CD4-positive, alpha-beta T cell treated with Interleukin-15 for 4 hours (primary cell): ENCODE measurements at places on chromosomes 16 and 17.

- DNase-seq: no peak
Observed at GRCh38 chr16:57823836-57824235, 21.5 kb upstream of the KIFC3 start.

- DNase-seq: no peak
Observed at GRCh38 chr17:3804503-3804931, 3.5 kb upstream of the ITGAE start.

GRCh38 chr17:66403846-66404556, 101.6 kb downstream of the PRKCA start:
- DNase-seq: no peak

GRCh38 chr16:87012954-87013938, 303.9 kb downstream of the C16orf95 start:
- DNase-seq: no peak

DNA sequence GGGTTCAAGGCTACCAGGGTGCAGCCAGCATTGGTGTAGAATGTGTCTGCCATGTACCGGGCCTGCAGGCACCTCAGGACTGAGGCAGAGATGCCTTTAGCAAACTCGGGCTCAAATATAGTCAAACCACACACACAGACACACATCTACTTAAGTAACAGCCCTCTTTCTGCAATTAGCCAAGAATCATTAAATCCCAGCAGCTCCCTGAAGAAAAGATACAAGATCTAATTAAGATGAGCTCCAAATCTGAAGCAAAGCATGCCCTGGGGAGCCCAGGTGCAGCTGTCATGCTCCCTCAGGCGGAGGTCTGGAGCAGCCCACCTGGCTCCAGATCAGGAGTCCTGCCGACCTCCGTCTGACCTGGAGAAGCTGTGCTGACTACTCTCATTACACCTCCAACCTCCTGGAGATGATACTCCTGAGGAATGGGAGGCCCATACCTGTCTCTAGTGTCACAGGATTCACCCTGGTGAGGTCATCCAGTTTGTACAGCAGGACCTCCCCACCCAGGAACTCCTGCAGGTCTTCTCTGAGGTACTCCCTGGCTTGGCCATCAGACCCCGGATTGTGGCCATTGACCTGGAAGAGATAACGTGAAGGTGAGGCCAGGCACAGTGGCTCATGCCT, 6.9 kb downstream of the MYO19 start:
- DNase-seq: no peak

- DNase-seq: no peak
Observed at GRCh38 chr17:68020409-68020756, 15.2 kb upstream of the KPNA2 start.

DNA sequence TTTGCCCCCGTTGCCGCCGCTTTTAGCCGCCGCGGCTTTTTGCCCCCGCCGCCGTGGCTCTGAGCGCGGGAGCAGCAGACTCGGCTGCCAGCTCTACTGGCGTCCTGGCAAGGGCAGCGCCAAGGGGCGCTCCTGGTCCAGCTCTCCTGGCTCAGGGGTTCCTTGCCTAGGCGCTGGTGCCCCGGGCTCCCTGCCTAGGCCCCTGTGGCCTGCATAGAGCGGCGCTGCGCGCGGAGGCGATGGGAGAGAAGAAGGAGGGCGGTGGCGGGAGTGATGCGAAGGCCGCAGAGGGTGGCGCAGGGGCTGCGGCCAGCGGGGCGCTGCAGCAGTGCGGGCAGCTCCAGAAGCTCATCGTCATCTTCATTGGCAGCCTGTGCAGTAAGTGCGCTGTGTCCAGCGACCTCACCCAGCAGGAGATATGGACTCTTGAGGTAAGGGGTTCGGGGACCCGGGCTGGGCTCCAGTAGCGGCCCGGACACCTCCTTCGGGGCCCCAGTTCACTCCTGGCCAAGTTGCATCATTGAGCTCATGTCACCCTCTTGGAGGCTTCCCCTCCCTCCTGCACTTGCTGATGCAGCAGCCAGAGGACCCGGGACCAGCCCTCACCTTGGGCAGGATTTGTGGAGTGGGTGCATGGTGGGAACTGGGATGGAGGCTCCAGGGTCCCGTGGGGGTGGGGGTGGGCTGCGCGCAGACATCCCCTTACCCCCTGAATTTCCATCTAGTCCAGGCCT, 1344.4 kb downstream of the TP53TG3F start:
- DNase-seq: no peak

DNA sequence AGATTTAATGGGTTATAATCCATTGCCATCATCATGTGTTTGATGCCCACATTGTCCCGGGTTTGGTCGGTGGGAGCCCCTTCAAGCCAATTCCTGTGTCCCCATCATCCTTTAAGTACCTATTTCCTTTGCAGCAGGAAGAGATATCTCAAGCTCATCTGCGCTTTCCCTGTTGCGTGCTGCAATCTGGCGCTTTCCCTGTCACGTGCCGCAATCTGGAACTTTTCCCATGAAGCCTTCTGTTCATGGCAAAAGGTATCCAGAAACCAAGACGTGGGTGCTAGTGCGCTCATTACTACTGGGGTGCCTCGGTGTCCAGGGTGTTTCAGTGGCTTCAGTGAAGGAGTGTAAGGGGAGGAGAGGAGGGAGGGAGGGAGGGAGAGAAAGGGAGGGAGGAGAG, 174.6 kb upstream of the ZNF469 start:
- DNase-seq: no peak

DNA sequence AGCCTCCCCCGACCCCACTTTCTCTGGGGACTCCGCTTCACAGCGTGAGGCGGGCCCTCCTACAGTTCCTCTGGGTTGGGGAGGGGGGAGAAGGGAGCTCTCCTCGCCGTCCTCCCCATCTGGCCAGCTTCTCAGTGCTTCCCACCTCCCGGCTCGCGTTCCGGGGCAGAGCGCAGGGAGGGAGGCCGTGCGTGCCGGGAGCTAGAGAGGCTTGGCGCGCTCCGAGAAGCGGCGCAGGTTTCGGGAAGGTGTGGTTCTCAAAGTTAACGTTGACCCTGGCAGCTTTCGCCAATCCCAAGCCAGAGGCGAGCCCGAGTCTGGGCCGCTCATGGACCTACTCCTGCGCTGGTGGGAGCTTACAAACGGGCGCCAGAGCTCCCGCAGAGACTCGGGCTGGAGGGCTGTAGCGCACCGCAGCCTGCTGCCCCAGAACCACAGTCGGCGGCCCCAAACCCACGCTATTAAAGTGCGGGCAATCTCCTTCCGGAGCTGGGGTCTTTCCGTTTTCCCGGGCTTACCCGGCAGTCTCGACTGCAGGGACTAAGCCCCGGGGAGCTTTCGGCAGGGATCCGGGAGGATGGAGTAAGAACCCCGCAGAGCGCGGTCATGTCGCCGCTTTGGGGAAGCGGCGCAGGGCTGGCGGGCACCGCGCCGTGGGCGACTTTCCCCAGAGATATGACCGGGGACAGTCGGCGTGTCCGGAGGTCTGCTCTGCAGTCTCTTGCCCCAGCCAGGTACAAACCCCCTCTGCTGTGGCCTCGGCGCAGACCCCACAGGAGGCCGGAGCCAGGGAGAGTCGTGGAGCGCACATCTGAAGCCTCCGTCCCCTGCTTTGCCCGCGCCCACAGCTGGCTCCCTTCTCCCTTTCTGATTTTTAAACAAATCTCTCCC, 787 bp downstream of the CDH11 start:
- DNase-seq: no peak

DNA sequence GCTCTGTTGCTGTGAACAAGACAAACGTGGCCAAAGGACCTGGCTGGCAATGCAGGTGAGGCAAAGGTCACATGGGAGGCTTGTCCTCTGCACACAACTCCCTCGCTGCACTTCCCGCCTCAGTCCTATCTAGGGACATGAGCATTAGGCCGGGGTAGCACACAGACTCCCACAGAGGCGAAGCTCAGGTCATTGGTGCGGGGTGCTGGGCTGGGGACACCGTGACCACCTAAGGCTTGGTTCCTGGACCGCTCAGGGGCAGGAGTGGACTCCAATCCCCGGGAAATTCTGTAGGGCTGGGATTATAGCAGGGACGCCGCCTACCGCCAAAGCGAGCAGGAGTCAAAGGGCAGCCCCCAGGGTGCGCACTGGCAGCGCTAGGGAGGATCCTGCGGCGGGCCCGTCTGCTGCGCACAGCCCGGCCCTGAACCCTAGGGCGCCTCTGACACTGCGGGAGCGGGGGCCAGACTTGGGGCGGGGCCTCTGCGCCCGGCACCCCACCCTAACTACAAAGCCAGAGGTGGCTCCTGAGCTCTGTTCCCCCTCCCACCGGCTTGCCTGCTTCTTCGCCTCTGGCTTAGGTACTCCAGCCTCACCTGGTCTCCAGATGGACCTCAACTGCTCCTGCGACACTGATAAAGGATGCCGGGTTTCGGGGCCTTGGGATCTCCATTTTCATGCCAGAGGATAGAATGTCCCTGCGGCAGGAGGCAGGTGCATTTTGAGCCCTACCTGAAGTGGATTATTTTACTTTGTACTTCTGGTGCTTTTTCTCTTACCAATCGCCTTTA, 3.9 kb upstream of the MT1B start:
- DNase-seq: no peak

DNA sequence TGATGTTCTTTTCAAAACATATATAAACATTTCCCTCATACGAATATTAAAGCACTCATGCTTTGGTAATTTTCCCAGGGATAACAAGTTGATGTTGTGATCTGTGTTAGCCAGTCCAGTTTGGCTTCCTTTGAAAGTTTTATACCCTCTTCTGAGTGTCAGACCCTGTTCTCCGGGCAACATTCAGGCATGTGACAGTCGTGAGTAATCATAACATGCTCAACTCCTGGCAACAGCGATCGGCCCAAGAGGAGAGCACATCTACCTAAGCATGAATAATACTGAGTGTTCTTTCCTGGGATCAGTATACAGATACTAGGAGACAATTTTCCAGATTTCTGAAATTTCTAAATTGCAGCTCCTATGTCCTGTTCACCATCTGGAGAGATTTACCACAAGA, 1086.4 kb downstream of the CDH8 start:
- DNase-seq: no peak

DNA sequence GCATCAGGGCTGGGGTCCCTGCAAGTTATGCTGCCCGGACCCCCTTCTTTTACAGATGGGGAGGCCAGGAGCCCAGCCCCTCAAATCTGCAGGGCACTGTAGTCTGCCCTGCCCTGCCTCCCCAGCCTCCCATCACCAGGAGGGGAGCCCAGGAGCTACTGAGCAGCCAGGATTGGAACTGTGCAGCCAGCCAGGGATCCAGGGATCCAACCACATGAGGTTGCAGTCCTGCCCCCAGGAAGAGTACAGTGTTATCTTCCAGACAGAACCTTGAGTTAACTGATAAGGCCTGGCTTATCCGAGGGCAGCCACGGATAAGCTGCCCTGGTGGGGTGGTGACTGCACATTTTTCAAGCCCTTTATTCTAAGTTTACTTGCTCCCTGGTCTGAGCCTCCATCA, 11.4 kb upstream of the NDRG4 start:
- DNase-seq: no peak

- no peak for DNase-seq
Observed at GRCh38 chr17:4136373-4136772, 6.5 kb downstream of the ZZEF1 start.

DNA sequence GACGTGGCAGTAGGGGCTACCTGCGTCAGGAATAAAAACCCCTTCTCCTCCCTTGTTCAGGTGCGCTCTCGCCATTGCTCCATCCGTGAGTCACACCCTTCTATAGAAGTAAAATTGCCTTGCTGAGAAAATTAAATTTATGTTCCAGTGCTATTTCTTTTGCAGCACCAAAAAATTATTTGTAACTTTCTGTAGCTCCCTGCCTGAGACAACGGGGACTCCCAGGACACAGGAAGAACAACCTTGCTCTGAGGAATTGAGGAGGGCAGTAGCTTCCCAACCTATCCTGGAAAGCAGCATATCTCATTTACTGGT, 85.4 kb downstream of the EMP2 start:
- DNase-seq: no peak

DNA sequence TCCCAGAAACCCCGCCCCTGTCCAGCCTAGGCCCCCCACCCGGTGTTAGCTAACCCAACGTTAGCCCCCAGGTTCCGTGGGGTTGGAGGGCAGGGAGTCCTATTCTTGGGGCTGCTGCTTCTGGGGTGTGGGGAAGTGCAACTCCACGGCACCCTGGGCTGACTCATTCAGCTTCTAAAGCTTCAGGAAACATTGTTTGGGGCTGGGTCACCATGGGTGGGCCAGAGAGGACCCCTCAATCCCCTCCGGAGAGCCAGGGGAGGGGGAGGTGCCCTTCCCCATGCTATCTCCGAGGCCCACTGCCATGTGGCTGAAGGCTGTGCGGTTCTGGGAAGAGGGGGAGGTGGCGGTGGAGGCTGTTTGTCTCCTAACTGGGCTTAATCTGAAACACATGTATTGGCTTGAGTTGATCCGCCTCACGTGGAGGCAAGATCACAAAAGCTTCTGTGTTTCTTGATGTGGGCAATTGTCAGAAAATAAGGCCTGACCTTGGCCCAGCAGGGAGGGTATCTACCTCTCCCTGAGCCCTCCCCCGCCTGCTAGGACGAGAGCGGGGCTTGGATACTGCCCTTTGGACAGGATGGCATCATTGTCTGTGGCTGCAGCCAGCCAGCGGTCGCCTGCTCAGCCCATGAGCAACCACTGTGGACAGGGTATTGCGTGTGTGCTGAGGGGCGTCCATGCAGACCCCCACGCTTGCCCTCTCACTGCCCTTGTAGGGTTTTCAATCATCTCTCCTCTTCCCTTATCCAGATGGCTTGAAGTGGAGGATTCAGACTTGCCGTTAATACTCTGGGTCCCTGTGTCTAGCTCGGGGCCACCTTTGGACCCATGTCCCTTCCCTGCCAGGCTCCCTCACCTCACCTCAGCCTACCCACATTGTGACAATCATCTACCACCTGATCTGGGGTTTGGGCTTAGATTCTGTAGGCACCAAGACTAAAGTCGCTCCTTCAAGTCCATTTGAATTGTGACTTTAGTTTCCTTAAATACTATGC, 1.3 kb downstream of the SERPINF1 start:
- no peak for DNase-seq

DNA sequence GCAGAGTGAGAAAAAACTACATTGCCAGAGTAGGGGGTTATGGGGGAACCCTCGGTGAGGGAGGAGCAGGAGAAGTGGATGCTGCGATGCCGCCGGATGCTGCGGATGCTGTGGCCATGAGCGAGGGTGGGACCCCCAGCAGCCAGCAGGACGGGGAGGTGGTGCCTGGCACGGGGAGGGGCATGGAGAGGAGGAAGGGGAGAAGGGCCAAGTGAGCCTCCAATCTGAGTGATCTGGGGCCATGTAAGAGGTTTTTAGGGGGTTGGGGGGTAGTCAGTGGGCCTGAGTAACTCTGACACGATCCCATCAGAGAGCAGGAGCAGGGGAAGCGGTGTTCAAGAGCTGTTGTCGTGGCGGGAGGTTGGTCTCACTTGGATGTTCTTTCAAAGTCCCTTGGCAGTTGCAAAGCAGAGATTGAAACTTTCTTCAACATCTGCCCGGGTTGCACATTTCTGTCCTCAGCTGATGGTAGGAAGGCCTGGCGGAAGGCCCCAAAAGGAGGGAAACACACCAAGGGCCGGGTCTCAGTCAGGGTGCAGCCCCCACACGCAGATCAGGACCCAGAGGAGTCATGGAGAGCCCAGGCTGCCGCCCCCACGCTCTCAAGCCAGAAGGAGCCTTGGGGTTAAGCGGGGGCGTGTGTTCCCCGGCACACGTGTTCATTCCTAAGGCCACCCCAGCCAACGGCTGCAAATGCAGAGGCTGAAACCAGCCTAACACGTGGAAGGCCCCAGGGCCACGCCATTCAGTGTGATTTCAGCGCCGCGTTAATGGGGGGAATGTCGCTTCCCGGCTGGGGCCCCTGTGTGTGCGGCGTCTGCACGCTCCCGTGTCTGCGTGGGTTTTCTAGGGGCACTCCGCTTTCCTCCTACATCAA, 81.7 kb downstream of the ZDHHC7 start:
- DNase-seq: no peak
